Esophagus muscularis mucosa (tissue), 4 donors: ENCODE measurements at places on chromosomes 11 and 22.

GRCh38 chr11:5348551-5349194 is 2.6 kb upstream of the OR51B6 start:
- DNase-seq: no peak

GRCh38 chr11:79829891-79830290 is 389.1 kb upstream of the TENM4 start:
- DNase-seq: no peak

- DNase-seq: no peak
Measured at GRCh38 chr11:112285841-112286311, 25.2 kb upstream of the PLET1 start.

DNA sequence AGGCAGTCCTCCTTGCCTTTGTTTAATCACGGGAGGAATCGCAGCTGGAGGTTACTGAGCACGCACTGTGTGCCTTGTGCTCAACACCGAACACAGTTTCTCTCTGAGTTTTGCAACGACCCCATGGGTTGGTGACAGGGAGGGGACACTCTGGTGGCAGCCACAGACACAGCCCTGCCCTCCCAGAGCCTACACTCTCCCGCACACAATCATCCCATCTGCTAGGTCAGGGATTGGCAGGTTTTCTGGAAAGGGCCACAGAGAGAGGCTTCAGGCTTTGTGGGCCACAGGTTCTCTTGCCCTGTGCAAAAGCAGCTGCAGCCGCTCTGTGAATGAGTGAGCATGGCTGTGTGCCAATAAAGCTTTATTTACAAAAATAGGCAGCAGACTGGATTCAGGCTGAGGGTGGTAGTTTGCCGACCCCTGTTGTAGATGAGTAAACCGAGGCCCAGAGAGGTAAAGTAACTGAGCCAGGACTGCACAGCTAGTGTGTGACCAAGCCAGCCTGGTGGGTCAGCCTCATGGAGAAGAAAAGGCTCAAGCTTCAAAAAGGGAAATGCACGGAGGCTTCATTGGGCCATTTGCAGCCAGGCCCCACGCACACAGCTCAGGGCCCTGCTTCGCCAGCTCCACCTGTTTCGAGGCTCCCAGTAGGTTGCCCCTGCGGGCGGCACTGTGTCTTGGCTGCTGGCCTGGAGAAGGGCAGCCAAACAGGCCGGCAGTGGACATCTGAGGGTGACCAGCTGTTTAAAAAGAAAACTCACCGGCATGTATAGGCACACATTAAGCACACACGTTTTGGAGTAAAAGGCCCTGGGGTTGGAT is 16.3 kb downstream of the LTO1 start:
- DNase-seq: no peak

- no peak for DNase-seq
Measured at GRCh38 chr22:46460857-46461256, 76.6 kb downstream of the CELSR1 start.
